ENCODE measurements at places on chromosomes 1 and 21.
A peak's percentile ranks its signal among the peaks of the same experiment; 100 is the strongest.

- no peak for DNase-seq
Observed at GRCh38 chr1:174480324-174480723, 32.6 kb downstream of the GPR52 start.

DNA sequence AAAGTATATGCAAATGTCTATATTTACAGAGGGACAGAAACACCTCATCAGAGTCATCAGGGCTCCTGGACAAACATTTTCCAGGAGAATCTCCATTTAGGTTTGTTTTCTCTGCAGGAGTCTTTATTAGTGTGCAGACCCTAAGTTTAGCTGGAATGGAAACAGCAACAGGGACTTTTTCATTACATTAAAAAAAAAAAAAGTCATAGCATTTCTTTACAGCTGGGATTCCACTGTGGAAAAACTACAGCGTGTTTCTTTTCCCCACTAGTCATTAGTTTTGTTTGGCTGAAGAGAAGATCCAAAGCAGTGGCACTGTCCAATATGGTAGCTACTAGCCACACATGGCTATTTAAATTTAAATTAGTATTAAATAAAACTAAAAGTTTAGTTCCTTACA lies 49.6 kb downstream of the LHX4 start:
- no peak for DNase-seq

DNA sequence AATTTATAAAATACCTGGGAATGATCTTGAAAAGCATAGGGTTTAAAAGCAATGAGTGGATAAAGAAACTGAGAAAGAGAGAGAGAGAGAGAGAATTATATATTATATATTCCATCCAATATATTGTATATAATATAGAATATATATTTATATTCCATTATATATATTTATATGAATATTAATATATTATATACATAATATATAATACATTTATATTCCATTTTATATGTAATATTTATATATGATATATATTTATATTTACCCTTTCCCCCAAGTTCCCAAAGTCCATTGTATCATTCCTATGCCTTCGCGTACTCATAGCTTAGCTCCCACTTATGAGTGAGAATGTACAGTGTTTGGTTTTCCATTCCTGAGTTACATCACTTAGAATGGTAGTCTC lies 69.9 kb upstream of the SLC35F3 start:
- DNase-seq, result no peak

DNA sequence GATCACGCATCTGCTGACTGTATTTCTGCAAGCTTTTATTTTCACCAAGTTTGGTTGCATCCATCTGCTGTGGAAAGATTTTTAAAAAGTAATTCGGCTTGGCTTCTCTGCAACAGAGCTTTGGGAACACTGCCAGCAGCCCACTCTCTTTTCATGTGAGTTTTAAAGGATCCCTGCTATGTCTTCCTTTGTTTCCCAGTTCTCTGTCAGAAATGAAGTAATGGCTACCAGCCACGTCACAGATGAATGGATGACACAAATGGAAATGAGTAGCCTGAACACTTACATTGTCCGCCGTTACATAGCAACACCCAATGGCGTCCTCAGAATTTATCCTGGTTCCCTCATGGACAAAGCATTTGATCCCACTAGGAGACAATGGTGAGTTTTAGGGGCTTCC lies 80.6 kb upstream of the RAVER2 start:
- DNase-seq, result no peak

DNA sequence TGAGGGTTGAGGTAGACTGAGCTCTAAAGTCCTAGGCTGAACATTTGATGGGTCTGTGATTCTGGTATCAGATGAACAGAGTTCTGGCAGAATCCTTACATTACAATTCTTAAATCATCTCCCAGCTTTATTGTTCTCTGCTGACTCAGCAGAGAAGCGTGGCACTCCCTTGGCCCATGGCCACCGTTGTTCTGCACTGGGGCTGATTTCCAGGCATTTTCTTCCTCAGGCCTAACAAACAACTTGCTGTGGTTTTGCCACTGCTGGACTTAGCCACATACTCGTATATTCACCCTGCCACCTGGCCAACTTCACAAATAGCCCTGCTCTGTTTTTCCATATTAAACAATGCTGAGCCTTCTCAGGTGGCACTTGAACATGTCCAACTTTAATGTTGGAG lies 223.2 kb downstream of the TNR start:
- DNase-seq, result no peak

- DNase-seq, result no peak
Observed at GRCh38 chr1:67945733-67946374, 104.6 kb downstream of the DIRAS3 start.

DNA sequence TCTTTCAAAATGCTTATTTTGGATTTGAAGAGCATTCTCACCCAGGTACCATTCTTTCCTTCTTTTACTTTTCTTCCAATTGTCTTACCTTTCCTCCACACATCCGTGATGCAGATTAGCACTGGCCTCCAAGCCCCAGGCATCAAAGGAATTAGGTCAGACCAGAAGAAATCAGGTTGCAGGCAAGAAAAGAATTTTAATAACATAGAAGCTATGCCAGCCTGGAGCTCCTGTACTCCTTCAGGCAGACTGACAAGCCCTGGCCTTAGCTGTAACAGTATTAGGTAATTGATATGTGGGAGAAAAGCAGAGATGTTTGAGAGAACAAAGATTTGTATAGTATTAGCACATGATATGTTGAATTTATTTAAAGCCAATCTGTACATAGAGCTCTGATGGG lies 390.4 kb upstream of the ADGRL2 start:
- no peak for DNase-seq

DNA sequence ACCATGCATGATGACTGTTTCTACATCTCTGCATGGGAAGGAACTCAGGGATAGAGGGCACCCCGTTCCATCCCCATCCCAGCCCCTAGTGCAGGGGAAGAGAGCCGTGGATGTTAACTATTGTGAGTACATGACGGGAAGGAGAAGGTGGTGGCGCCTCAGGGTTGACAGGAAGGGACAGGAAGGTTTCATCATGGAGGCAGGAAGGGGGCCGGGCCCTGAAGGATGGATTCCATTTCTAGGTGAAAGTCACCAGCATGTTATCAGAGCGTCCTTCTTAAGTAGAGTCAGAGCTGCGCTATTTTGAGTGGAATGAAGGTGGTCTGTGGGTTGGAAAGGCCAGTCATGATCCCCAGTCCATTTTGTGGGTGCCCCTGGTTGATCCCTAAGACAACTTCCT lies 25.1 kb upstream of the ZNF648 start:
- no peak for DNase-seq

DNA sequence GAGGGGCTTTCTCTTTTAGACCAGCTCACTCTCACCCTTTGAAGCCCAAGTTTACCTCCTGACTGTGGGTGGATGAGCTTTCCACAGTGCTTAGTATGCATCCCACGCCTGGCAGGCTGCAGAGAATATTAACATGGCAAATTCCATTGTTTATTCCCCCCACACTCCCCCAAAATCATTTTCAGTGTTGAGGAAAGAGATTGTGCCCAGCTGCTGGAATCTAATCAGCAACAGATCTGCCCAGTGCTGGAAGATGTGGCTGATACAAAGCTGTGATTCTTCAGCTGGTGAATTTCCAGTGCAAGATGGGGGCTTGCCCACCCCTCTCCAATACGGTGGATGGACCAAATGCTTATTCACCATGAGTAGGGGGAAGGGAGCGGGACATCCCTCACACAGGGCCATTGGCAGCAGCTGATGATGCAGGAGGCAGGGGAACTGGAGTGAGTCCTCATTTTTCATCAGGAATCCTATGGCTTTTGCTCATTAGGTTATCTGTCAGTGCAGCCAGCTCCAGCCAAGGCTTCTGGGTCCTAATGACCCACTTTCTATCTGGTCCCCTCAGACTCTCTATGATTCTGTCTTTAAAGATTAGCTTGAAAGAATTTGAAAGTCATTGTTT lies 39.7 kb upstream of the KCNA3 start:
- DNase-seq, result no peak

DNA sequence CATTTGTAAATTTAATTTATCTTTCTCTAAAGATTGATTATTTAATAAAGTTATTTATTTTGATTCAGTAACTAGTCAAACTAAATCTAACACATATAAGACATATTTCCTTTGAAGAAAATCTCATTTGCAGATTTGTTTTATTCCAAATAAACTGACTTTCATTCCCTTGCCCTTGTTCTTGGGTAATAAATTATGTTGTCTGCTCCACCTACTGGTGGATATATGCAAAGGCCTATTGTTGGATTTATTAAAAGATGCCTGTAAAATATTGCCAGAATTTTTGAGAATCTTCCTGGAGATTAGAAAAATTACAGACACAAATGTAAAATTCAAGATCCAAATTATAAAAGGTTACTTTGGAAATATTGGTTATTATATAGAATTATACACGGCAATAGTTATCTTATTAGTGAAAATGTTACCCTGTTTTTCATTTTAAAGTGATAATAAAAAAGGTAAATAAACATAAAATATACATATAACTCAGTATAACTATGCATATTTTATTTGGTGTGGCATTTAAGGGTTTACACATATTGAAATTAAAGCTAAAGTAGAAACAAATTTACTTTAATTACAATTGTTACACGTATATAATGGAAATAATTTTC lies 116.1 kb downstream of the SPATA17 start:
- peak; percentile 18 for DNase-seq

DNA sequence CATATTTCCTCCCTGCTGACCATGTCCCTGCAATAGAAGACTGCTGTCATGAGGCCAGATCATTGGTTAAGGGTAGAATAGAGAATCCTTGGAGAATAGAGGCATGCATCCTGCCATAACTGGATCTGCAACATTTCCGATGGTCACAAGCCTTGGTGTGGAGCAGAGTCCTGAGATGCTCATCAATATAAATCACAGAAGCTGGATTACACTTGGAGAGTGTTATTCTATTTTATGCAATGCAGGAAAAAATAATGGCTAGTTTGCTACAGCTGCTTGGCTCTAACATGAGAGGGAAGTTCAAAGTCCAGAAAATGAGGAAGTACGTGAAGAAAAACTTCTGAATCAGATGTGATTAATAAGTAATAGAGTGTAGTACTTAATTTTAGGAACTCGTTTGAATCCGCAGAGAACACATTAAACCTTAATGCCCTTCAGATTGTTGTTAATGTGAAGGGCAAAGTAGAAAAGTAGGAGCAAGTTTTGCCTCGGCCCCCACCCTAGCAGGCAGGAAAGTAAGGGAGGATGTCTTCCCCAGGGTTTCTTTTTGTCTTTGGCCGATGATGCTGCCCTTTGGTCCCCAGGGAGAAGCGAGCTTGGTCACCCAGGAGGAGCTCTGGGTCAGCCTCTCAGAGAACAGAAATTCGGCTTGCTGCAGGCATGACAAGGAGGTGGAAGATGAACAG lies 59.5 kb downstream of the KCNK1 start:
- DNase-seq, result no peak

DNA sequence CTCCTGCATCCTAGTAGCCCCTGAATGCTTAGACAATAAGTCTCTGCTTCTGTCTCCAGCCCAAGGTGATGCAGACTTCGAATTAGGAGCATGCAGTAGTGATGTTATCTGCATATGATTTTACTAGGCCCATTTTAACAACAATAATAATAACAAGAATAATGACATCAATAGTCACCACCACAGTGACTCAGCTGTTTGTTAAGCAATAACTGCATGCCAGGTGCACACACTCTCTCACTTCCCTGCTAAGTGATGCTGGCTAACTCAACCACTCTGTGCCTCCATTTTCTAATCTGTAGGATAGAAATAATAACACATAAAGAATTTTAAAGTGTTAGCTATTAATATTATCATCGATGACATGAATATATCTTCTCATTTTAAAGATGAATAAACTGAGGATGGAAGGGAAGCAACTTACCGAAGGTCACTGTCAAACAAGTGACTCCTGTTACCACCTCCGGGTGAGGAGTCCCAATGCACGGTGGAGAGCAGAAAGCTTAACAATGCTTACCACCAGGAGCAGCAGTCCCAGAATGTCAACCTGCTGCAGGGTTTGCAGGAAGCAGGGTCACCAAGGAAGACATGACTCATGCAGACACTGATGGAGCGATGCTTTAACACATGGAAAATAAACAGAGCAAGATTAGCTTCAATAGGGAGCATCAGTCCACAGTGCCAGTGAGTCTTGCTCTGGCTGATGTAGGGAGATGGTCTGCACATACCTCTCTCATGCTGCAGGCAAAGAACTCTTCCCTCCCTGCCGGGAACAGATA lies 290.2 kb downstream of the SPATA17 start:
- DNase-seq, result no peak

GRCh38 chr1:32910319-32910718 lies 9.1 kb upstream of the TMEM54 start:
- DNase-seq, result no peak

GRCh38 chr1:53957194-53957818 lies 11.2 kb downstream of the LRRC42 start:
- no peak for DNase-seq

DNA sequence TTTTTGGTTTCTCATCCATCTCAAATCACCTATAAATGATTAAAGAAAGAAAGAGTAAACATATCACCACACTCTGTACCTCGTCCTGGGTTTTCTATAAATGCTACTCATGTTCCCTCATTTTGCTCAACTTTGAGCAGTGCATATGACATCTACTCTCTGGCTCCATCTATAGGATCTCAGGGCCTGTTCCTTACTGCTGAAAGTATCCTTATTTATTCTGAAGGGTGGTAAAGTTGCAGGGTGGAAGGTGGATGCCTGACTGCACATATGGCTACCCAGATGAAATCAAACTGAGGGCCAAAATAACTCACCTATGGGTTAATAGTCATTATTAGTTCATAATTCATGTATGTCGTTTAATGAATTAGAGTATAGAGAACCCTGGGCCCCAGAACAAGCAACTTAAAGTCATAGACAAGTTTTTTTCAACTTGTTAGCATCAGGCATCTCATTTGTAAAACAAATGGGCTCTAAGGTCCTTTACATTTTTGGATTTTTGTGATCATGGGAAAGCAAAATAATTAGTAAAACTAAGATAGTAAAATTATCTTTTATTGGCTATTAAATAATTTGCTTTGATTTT lies 46.5 kb downstream of the NCF2 start:
- DNase-seq, result peak; percentile 16

- DNase-seq, result no peak
Observed at GRCh38 chr1:234543442-234544086, 64.6 kb upstream of the TARBP1 start.

- DNase-seq, result no peak
Observed at GRCh38 chr1:20319456-20320220, 29.0 kb downstream of the VWA5B1 start.

- no peak for DNase-seq
Observed at GRCh38 chr1:160672789-160673695, 26.2 kb upstream of the SLAMF1 start.
